ENCODE measurements at places on chromosomes 2 and 18. TPM values are rescaled to one million over a fixed set of nuclear protein-coding genes. Genes with fewer than 3 reads are reported as not detected.

TRIM43 gene
- 0.19 TPM for total RNA-seq

HOXD13 gene
- total RNA-seq = 0.05 TPM

TP53I3 gene
- 25.8 TPM for total RNA-seq

ZBTB7C gene
- 1.7 TPM for total RNA-seq

CYTIP gene
- not detected for total RNA-seq

ABCG5 gene
- 0.21 TPM for total RNA-seq

SERPINB2 gene
- total RNA-seq = not detected

SCG2 gene
- total RNA-seq = 41.0 TPM

CCDC74A gene
- 5.4 TPM for total RNA-seq

ERFE gene
- 1.1 TPM for total RNA-seq

GALM gene
- 2.8 TPM for total RNA-seq

SNTG2 gene
- total RNA-seq = 1.3 TPM

GAL3ST2 gene
- total RNA-seq = 0.43 TPM

HSBP1L1 gene
- 5.3 TPM for total RNA-seq

TRIM54 gene
- 0.27 TPM for total RNA-seq

ME2 gene
- 39.5 TPM for total RNA-seq

PSTPIP2 gene
- total RNA-seq = 3.1 TPM

MAP2 gene
- total RNA-seq = 406 TPM

NOTO gene
- 0.13 TPM for total RNA-seq

Data from motor neuron (in vitro differentiated cells).